ENCODE measurements at places on chromosomes 2 and 18. TPM values are rescaled to one million over a fixed set of nuclear protein-coding genes. Genes with fewer than 3 reads are reported as not detected.

The CPO gene
- total RNA-seq, result not detected

The RASGRP3 gene
- total RNA-seq, result 1.6 TPM

The PUS10 gene
- 2.1 TPM for total RNA-seq

The UPP2 gene
- not detected for total RNA-seq

The SULT1C2 gene
- 0.36 TPM for total RNA-seq

The FNDC4 gene
- total RNA-seq, result 4.3 TPM

The NTSR2 gene
- not detected for total RNA-seq

The IL1RL1 gene
- 1.1 TPM for total RNA-seq

The SRD5A2 gene
- total RNA-seq, result 0.04 TPM

The ERICH2 gene
- not detected for total RNA-seq

The SCN9A gene
- 6.3 TPM for total RNA-seq

The TLX2 gene
- total RNA-seq, result 0.30 TPM

The GPR155 gene
- total RNA-seq, result 0.28 TPM

The TNP1 gene
- not detected for total RNA-seq

The ACMSD gene
- not detected for total RNA-seq

The ABCB11 gene
- total RNA-seq, result 0.02 TPM

The GAL3ST2 gene
- total RNA-seq, result not detected

The SP140 gene
- total RNA-seq, result 0.24 TPM

The TCF23 gene
- not detected for total RNA-seq

The HOXD3 gene
- 0.15 TPM for total RNA-seq

The MRO gene
- total RNA-seq, result 0.36 TPM

The CGREF1 gene
- total RNA-seq, result 7.9 TPM

The EPB41L3 gene
- 0.16 TPM for total RNA-seq

The DSG1 gene
- not detected for total RNA-seq

The CACNB4 gene
- total RNA-seq, result 0.10 TPM

The TWIST2 gene
- 19.4 TPM for total RNA-seq

The PMAIP1 gene
- total RNA-seq, result 11.9 TPM

The MROH2A gene
- total RNA-seq, result 0.32 TPM

The DHRS9 gene
- 3.5 TPM for total RNA-seq

The NDUFAF7 gene
- total RNA-seq, result 18.2 TPM

The SH3RF3 gene
- total RNA-seq, result 0.40 TPM

The GATA6 gene
- 2.2 TPM for total RNA-seq

The NRP2 gene
- total RNA-seq, result 115 TPM

The TSPYL6 gene
- not detected for total RNA-seq

The SH2D6 gene
- total RNA-seq, result 1.2 TPM

The ACKR3 gene
- total RNA-seq, result 36.4 TPM

The HOXD9 gene
- total RNA-seq, result 1.7 TPM

The TRABD2A gene
- 8.9 TPM for total RNA-seq

The HRH4 gene
- not detected for total RNA-seq

The IL1B gene
- 0.42 TPM for total RNA-seq

The PDE1A gene
- total RNA-seq, result 0.10 TPM

All from A549 treated with DMSO at 1 μM for 4 hours (cell line).